ENCODE measurements at places on chromosomes 11 and 22.

- DNase-seq = no peak
Observed at GRCh38 chr22:24496661-24497060, 1.5 kb downstream of the UPB1 start.

GRCh38 chr11:125215976-125216375, 51.4 kb downstream of the PKNOX2 start:
- DNase-seq = no peak

- no peak for DNase-seq
Observed at GRCh38 chr22:46002757-46003270, 25.9 kb upstream of the WNT7B start.

- no peak for DNase-seq
Observed at GRCh38 chr11:6655020-6655789, 404 bp downstream of the DCHS1 start.

DNA sequence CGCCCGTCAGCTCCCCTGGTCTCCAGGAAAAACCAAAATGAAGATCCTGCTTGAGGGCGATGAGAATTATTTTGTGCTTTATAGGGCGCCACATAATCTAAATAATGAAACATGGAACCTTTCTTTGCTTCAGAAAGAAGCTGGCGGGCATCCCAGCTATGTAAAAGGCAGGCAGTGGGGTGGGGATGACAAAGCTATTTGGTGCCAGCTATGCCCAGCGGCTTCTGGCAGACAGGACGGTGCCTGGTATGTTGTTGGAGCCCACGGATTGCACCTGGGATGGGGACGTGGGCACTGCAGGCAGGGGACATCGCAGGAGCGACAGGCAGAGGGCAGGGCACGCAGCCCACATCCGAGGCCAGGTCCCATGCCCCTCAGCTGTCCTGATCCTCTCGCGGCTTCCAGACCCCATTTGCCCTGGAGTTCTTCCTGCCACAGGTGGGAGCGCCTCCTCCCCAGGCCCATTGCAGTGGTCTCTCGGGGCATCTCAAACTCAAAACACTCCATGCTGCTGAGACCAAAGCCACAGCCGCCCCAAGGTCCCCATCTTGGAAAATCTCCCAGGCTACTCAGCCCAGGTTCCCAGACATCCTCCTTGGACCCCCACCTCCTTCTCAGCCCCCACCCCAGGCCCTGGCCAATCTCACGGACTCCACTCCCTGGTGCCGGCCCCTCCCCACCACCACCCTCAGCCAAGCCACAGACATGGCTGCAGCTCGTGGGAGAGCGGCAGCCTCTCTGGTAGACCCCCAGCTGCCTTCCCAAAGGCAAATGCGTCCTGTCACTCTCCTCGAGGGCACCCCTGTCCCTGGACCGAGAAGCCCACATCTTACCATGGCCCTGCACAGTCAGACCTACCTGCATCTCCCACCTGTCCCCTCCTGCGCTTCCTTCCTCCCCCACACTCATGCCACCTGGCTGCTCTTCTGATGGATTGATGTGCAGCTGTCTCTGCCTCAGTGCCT, 45.7 kb downstream of the SHISAL1 start:
- DNase-seq = no peak

DNA sequence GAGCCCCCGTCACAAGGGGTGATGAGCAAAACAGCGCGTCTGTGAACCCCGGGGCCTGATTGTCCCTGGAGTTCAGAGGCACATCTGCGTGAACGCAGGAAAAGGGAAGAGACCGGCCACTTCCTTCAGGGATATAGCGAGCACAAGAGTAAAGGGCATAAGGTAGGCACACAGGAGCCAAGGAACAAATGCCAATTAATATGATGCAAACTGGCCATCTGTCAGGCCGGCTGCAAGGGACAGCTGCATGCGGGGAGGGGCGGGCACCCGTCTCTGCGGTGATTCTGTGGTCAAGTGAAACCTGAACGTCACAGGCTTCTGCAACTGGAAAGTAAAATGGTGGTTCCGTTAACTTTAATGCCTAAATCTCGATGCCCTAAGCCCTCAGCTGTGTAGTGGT, 64.7 kb downstream of the TRIM29 start:
- no peak for DNase-seq

GRCh38 chr11:97764193-97764592, 1256.6 kb upstream of the CNTN5 start:
- DNase-seq = no peak

DNA sequence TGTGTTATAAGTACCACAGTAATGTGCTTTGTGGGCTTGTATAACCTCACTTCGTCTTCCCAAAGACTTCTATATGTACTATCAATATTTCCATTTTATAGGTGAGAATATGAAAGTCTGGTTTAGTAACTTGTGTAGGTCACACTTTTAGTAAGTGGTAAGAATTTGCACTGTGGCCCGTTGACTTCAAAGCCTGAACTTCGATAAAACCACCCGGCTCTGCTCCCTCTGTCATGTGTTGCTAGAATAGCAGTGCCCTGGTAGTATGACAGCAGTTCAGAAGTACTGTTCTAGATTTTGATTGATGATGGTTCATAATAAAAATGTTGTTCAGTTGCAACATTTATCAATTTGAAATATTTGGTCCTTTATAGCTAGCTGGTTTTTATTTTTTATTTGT, 110.2 kb upstream of the SORL1-AS1 start:
- no peak for DNase-seq
